Cardiac fibroblast (primary cell): ENCODE measurements at places on chromosomes 7 and 10.

DNA sequence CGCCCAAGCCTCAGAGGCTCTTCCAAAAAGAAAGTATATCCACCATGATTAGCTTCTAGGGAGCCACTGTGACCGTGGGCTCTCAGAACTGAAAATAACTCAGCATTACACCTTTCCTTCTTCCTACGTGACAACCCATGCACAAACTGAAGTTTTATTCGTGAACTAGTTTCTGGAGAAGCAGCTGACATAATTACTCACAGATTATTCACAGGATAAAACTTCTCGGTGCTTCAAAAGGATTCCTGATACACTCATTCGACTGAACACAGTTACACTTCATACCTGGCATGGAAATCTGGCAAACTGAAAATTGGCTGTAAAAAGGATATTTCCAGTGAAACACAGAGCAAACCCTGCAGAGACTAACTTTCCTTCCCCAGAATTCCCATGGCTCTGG, 139.2 kb upstream of the PTER start:
- no peak for DNase-seq

GRCh38 chr7:30184791-30185487, 50.2 kb downstream of the MTURN start:
- DNase-seq: no peak

- no peak for DNase-seq
Observed at GRCh38 chr7:264541-265191, 25.3 kb upstream of the FOXL3 start.

DNA sequence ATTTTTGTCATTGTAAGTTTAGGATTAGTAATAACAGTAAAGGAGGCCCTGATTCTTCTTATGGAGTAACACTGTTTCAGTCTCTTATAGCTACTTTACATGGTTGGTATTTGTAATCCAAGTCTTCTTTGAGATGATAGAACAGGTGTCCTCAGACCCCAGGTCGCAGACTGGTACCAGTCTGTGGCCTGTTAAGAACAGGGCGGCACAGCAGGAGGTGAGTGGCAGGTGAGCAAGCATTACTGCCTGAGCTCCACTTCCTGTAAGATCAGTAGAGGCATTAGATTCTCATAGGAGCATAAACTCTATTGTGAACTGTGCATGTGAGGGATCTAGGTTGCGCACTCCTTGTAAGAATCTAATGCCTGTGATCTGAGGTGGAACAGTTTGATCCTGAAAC, 77.3 kb downstream of the STK31 start:
- DNase-seq: no peak

GRCh38 chr7:44324204-44324480, 1.3 kb downstream of the CAMK2B start:
- DNase-seq: no peak

DNA sequence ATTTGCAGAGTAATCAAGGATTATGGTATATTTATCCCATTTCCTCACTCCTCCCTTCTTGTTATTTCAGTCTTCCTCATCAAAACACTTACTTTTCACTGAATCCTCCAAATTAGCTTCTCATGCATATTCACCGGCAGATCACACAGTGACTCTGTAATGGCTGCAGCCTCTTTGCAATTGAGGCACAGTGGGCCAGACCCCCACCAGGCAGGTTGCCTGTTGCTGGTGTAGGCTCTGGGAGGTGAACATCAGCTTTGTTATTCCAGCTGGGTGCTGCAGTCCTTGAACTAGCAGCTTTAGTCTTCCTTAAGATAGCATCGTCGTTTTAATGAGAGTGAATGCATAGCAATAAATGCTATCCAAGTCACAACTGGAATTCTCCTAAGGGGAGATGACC, 449.3 kb downstream of the CNTNAP2 start:
- no peak for DNase-seq

DNA sequence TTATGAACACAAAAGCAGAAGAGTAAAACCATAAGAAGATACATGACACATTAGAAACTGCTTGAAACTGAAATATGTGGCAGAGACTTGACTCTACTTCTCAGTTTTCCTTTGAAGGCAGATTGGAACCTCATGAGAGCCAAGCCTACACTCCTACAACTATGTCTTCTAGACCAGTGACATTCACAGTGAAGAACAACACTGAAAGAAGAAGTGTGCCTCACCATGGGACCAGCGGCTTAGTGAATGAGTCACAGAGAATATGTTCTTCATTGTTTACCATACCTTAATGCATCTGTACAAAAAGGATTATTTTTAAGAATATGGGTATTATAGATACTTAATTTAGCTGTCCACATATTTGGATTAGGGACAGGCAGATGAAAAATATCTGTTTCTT, 248.3 kb downstream of the CDC14C start:
- DNase-seq: no peak

- DNase-seq: no peak
Observed at GRCh38 chr7:129492391-129492790, 9.9 kb upstream of the SMKR1 start.

DNA sequence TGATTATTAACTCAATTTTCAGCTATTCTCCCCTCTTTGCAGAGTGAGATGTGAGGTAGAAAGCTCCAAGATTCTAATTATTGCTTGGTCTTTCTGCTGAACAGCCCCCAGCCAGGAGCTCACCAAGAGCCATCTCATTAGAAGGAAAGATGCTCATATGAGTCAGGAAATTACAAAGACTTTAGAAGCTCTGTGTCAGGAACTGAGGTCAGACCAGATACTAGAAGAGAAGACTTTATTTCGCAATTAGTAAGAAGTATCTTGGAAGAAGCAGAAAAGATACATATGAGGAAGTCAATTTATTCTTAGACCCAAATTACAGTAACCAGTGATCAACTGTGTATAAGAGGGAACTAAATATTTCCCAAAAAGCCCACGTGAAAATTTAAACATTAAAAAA, 626.9 kb downstream of the ZWINT start:
- DNase-seq: no peak

DNA sequence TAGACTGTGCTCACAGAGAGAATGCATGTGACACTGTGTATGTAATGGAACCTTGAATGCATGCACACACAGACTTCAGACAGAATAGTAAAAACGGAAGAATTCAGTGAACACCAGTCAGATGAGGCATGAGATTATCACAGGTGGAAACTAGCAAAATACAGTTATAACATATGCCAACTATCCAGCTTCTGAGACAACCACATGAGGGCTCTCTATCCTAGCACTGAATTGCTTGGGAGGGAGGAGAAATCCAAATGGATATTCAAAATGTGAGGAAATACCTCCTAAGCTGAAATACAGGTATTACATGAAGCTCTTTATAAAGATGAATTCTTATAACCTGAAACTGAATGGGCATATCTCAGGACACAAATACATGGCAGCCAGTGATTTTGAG, 30.6 kb downstream of the GARS1 start:
- DNase-seq: no peak
